ENCODE measurements at places on chromosomes 2 and 18. TPM values are rescaled to one million over a fixed set of nuclear protein-coding genes. Genes with fewer than 3 reads are reported as not detected.

Gene GALNT3
- 48.8 TPM for total RNA-seq

DNA sequence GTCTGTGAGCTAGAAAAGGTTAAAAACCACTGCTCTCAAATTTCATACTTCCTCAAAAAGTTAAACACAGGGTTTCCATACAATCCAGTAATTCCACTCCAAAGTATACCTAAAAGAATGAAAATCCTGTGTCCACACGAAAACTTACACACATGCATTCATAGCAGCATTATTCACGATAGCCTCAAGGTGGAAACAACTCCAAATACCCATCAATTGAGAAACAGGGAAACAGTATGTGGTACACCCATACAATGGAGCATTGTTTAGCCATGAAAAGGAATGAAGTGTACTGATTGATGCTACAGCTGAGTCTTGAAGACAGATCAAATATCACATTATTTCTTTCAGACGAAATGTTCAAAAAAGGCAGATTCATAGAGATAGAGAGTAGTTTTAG, 36.7 kb downstream of the UXS1 start:
- no peak for DNase-seq

DNA sequence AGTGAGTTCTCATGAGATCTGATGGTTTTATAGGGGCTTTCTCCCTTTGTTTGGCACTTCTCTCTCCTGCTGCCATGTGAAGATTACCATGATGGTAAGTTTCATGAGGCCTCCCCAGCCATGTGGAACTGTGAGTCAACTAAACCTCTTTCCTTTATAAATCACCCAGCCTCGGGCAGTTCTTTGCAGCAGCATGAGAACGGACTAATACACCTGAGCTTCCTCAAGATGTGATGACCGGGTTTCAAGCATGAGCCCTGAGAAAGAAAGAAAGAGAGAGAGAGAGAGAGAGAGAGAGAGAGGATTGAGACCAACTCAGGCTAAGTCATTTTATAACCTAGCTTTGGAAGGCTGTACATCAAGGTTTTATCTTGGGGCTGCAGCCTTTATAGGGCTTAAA, 167.7 kb upstream of the SERPINE2 start:
- no peak for DNase-seq

DNA sequence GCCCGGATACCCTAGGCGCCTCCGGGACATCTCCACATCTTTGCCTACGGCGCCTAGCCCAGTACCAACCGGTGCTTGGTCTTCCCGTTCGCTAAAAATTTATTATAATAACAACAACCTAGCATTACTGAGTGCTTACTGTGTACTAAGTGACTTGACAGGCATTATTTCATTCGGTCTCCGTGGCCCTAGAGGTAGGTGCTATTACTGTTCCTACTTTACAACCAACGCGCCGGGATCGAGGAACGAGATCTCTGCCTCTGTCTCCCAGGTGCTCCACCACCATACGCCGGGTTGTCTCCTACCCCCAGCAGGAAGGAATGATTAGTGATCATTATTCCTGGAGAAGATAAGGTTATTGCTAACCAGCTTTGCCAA, 657 bp upstream of the BIN1 start:
- no peak for DNase-seq

GRCh38 chr2:134305109-134305491, 51.2 kb downstream of the MGAT5 start:
- no peak for DNase-seq

GRCh38 chr2:57878171-57878865, 168.3 kb upstream of the VRK2 start:
- DNase-seq: no peak

DNA sequence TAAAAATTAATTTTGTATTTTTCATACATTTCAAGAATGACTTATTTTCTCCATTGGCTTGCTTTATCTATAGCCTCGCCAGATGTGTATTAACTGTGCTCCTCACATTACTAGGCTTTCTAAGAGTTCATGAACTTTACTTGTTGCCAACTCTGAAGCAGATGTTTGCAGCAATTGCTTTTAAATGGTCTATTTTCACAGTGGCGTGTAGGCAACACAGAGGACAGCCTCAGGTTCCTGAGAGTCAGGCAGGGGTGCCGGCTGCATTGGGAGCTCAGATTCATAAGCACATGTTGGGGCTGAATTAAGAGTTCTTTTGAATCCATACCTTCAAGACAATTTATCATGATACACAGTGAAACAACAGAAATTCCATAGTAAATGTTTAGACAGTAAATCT, 179.2 kb upstream of the PXDN start:
- no peak for DNase-seq

GRCh38 chr2:235004329-235004903, 52.6 kb downstream of the SH3BP4 start:
- DNase-seq: no peak

DNA sequence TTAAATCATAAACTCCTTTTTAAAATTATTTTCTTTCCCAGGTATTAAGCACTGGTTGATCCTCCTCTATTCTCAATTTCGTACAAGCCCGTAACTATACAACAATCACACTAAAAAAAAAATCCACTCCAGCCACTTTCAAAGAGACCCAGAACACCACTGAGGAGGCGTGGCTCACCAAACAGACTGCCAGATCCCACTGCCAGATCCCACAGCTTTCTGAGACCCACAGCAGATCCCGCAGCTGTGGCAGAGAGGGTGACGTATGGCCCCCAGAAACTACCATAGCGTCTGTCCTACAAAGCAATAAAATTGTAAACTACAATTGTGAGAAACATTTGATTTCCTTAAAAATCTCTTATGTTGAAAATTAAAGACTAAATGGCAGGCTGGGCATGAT, 230.7 kb upstream of the PXDN start:
- no peak for DNase-seq

Gene SERPINB5
- total RNA-seq: not detected

DNA sequence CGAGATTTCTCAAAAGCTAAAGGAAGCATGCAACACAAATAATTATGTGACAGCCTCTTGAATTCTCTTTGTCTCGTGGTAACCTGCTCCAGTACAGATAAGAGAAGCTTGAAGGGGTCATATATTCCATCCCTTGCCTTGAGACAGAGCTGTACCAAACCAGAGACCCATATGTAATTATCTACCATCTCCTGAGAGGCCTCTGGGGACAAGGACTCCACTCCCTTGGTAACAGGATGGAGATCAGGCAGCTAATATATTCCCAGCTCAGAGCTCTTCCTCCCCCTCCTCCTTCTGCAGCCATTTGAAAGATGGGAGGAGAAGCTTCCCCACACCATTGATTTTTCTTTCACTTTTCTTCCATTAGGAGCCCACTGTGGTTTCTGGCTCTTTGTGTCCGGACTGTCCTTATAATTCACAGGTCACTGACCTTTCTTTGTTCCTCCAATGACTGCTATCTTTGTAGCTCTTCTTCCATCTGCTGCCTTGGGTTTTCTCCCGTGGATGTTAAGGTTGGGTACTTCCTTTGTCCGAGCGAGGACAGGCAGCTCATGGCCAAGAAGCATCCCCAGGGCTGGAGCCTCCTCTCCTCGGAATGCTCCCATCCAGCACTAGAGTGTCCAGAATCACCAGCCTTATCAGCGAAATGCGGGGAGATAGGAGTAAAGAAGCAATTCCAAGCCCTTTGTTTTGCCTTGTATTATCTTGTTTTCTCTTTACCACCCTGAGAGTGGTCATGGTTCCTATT, 72.6 kb upstream of the STPG4 start:
- no peak for DNase-seq

Gene MEMO1
- 26.7 TPM for total RNA-seq

- no peak for DNase-seq
These were observed 677.0 kb downstream of the NYAP2 start for GRCh38 chr2:226076529-226076928.

Gene OSR1
- 15.2 TPM for total RNA-seq

GRCh38 chr2:158761621-158762020, 33.5 kb upstream of the DAPL1 start:
- DNase-seq: peak; percentile 67

Gene MC2R
- total RNA-seq: not detected

Gene OTX1
- total RNA-seq: not detected

GRCh38 chr2:9473308-9473984, 905 bp upstream of the IAH1 start:
- peak; percentile 55 for DNase-seq

GRCh38 chr2:136255648-136256461, 137.9 kb upstream of the CXCR4 start:
- no peak for DNase-seq

DNA sequence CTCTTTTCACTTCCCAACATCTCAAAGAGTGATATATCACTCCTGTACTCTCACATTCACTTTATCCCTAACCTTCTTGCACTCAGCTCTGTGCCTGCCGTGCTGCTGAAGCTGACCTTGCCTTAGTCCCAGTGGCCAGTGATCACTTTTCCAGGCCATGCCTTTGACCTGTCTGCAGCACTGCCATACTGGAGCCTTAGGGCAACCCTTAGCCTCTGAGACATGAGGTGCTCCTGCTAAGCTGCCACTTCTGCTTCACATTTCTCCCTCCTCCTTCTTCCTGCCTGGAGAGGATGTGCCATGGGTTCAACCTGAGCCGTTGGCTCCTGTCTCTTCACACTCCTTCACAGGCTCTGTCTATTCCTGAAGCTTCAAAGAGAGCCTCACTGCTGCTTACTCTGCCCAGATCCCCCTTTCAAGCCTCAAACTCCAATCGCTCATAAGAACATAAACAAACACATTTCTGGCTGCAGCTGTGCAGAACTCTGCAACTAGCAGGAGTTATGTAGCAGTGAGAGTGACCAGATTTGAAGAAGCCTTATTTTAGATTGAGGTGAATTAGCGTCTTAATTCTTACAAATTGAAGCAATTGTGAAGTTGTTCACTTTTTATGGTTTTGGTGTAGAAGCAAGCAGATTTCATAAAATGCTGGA, 716.2 kb upstream of the FANCL start:
- no peak for DNase-seq

DNA sequence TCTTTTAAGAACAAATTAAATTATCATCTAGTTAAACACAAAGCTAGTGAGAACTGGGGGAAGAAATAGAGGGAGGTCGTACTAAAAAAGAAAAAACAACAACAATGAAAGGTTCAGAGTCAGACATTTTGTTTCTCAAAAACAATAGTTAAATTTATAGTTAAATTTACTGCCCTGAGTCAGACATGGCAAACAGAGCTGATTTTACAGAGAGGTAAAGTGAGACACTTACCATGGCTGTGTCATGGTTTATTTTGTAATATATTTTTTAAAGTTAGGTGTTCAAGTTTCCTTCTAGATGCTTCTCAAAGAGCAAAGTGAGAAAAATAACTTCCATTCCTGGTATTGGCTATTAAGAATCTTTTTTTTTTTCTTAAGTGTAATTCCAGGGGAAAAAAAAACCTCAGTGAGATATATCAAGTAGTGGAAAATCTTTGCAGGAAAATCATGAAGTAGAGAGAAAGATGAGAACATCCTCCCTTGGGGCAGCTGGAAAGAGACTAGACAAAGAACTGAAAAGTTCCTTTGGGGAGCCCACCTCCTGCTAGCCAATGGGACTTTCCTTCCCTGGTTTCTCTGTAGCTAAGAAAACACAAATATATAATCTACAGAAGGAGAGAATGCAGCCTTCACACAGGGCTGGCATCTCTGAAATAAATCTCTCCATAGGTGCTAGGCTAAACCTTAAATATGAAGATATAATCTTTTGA, 12.3 kb downstream of the KLF7 start:
- no peak for DNase-seq

GRCh38 chr2:112216167-112216566, 38.7 kb downstream of the ZC3H8 start:
- no peak for DNase-seq

DNA sequence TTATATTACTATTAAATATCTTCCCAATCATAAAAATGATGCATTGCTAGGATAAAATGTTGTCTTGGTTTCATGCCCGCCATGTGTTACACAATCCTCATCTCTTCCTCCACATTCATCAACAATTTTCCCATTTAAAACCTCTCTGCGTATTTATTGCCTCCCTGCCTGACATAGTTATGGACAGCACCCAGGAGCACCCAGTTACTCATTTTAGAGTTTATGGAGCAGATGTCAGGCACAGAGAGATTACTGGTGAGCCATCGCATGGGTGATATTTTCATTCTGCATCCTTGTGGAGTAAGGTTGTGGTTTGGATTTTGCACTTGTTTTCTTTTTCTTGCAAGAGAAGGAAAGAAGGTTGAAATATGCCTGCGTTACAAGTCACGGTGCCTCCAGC, 116.7 kb upstream of the NPAS2 start:
- DNase-seq: no peak

Gene AOX1
- total RNA-seq: 72.3 TPM

- DNase-seq: no peak
These were observed 8.6 kb downstream of the ARHGEF33 start for GRCh38 chr2:38898256-38898655.

GRCh38 chr18:44911773-44912172, 231.1 kb downstream of the SETBP1 start:
- DNase-seq: no peak

GRCh38 chr2:71664161-71664560, 210.8 kb downstream of the DYSF start:
- no peak for DNase-seq

DNA sequence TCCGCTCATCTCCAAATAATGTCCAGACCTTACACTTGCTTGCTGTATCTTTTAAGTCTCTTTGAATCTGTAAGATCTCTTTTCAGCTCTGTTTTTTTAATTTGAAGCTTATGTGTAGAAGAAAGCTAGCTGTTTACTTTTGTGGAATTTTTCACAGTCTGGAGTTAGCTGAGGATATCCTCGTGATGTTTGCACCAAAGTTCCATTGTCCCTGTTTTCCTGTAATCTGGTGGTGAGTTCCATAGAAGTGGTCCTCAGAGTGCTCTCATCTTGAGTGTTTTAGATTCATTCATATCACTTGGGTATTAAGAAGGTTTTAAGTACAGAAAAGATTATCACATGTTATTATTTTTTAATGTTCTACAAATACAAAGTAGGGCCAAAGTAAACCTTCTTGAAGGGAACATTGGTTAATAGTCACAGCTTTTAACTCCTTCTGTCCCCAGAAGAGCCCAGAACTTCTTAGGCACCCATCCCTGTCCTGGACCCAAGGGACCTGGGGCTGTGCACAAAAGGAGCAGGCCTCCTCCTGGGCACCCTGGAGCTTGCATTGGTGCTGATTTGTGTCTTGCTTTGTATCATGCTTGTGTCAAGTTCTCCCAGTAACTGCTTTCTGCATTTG, 15.0 kb downstream of the MLPH start:
- no peak for DNase-seq

GRCh38 chr2:190327867-190328572, 8.4 kb upstream of the HIBCH start:
- no peak for DNase-seq

DNA sequence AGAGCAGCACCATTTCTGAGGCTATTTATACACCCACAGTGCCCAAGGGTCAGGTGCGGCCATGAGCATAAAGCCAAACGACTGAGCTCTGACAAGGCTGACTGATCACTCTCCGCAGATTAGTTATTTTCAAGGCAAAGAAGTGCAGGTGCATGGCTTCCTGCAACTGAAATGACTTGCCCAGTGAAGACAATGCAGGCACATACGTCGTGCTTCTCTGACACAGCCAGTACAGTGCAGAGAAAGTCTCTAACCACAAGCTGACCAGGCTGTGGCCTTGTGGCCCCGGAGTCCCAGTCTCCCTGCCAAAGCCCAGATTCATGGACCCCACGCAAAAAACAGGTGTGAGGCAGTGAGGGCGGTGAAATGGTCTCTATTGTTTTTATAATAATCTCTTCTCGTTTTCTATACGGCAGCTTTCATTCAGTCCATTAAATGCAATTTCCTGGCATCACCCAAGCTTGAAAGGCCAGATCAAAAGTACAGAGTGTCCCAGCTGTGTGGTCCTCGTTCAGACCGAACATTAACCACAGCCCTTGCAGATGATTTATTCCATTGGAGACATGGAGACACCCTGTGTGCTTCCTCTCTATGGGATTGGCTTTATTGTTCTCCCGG, 447.0 kb upstream of the ID2 start:
- no peak for DNase-seq

- no peak for DNase-seq
These were observed 19.0 kb downstream of the TWSG1 start for GRCh38 chr18:9353596-9353995.

Gene ALLC
- total RNA-seq: not detected

Measured in thyroid gland (tissue), 4 donors.